ENCODE measurements at places on chromosomes 5 and 9.

DNA sequence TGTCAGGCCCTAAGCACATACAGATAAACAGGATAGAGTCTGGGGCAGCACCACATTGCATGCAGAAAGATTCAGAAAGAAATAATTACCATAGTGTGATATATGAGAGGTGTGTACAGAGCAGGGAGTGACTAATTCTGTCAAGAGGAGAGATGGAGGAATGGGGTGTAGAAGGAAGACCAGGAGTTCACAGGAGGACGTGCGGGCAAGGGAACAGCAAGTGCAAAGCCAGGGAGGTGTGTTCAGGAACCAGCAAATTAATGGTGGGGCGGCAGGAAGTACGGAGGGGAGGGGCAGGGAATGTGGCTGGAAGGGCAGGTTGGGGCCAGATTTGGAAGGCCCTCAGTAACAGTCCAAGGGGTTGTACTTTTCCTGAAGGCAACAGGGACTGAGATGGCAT lies 17.4 kb downstream of the EGR1 start:
- no peak for DNase-seq

DNA sequence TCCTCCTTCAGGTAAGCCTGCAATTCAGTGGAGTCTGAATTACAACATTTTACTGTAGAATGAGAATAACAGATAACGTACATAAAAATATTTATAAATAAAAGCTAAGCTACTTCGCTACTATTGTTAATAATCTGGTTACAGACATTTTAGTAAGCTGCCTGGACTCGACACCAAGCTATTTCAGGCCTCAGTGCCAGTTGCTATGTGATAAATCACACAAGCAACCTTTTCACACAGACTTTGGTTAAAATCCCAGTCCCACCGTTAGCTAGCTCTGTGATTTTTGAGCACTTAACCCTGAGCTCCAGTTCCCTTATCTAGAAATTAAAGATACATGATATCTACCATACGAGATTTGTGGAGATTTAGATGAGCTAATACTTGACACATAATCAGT lies 99.9 kb downstream of the RFK start:
- no peak for DNase-seq

DNA sequence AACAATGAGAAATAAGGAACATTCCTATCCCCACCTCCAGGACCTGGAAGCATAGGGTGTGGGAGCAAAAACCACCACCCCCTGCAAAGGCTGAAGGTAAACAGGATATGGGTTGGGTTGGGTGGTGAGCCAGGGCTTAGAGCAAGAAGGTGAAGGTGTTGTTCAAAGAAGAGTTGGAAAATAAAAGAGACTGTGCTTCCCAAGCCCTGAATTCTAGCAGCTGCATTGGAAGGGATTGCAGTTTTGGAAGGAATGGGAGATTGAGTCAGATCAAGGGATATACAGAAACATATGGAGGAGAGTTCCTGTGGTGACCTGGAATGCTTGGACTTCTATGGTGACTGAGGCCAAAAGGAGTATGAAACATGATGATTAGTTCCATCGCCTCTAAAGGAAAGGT lies 24.7 kb upstream of the MTAP start:
- DNase-seq = no peak

GRCh38 chr5:169918228-169918627 lies 62.1 kb downstream of the INSYN2B start:
- DNase-seq = no peak

DNA sequence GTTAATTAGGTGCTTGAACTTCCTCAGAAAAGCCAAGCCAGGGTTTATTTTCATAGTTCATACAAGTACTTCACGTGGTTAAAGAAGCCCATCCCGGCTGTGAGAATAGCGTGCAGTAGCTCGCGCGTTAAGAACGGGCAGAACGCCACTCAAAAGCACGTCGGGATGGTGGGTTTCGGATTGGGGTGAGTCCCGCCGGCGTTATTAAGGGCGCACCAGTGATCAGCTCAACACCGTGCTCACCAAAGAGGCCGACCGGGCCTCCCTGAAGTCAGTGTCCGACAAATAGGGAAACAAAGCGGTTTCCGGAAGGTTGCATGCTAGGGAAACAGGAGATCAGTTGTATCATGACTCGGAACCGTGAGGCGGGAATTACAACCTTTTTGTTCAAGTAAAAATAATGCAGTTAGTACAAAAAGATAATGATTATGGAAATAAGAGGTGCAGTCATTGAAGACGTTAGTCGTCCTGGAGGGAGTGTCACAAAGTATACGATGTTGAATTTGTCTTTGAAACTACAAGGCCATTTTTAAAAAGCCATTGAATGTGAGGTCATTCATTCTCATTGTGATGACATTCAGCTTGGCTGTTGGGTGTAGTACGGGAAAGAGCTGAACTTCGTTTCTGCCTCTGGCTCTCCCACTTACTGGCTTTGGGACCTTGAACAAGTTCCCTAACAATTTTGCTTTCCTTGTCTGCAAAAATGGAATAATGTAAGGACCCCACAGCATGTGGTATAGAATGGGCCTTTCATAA lies 992 bp downstream of the SETD9 start:
- no peak for DNase-seq

GRCh38 chr5:1037671-1038416 lies 29.2 kb downstream of the NKD2 start:
- no peak for DNase-seq

GRCh38 chr5:83050723-83051340 lies 26.4 kb downstream of the TMEM167A start:
- no peak for DNase-seq

DNA sequence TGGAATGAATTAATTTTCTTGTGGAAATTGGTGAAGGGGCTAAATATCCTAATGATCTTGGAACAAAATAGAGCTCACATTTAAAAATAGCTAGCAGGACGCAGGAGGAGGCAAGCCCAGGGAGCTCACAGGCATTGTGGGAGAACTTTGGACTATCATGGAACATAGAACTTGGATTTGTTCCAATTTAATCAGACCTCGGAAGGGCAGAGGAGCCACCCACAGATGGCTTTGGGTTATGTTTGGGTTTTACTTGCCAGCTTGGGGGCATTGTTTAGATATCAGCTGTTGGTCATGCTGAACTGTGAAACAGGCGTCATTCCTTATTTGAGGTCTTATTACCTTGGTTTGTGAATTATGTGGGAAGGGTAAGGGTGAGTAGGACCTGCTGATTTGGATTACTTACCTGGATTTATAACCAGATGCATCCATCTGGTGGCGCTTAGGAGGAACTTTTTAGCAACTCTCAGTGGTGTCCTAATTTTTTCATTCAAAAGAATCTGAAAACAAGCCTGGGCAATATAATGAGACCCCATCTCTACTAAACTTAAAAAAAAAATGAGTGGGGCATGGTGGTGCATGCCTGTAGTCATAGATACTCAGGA lies 14.1 kb upstream of the PTGR1 start:
- no peak for DNase-seq

GRCh38 chr5:132334812-132335211 lies 34.7 kb upstream of the SLC22A5 start:
- no peak for DNase-seq

DNA sequence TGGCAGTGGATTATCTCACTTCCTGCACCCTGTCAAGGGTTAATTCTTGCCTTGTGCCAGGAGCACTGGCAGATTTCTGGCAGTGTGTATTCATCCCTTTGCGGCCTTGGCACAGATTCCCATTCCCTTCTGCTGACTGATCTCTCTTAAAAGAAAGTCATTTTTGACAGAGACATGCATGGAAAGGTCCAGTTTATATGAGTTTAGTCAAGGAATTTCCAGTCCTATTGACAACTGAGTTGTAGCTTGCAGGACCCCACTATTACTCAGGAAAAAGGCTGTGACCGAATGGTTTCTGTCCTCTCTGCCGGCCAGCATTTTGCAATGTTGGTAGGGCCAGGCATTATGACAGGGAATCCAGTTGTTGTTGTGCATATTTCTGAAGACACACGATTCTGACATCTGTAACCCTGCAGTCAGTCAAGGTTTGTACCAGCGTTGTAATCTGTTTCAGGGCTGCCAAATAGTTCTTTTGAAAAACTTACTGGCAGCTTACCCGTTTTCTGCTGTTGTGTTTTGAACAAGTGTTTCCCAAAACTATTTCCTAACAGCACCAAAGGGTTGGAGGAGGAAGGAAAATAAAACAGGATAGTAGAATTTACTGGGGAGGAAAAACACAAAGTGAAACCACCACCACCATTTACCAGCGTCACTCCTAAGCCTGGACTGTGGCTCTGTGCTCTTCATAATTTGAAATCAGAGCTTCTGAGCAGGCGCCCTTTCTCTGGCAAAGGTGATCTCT lies 243.4 kb upstream of the KLF4 start:
- no peak for DNase-seq

- no peak for DNase-seq
Observed at GRCh38 chr5:140005145-140005591, 37.9 kb downstream of the NRG2 start.

- DNase-seq = no peak
Observed at GRCh38 chr5:4868140-4868735, 271.9 kb upstream of the ADAMTS16 start.

- DNase-seq = no peak
Observed at GRCh38 chr5:167245868-167246267, 1045.6 kb upstream of the WWC1 start.

Measured in SW 1271 (cell line).